ENCODE measurements at places on chromosomes 11 and 22.
A peak's percentile ranks its signal among the peaks of the same experiment; 100 is the strongest.

GRCh38 chr22:30452861-30453260 is 19.0 kb downstream of the SEC14L3 start:
- DNase-seq = no peak

DNA sequence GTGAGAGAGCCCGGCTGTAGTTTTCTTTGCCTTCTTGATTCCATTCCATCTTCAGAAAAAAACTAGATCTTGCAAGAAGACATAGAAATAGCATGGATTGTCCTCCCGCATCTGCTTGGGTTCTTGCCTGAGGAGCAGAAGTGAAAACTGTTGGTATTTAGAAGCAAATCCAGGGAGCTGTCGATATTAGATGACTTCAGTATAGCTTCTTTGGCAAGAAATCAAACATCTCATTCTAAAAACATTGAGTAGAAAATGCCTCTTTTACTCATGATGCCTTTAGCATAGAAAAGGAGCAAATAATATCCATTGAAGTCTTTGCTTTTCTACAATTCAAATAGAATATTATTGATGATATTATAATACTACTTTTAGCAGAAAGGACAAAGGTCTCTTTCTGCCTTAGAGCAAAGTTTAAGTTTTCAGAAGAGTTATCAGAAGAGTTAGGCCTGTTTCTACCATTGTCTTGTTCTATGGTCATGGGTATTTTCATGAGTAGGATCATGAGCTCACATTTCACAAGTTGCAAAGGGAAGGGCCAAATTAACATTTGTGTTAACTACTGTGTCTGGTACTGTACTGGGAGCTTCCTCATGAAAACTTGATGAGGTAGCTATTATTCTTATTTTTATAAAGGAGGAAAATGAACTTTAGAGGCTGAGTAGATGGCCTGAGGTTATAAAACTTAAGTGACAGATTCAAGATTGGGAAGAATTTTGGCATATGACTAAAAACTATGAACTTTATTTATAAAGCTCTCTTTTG is 49.7 kb downstream of the EXT2 start:
- no peak for DNase-seq

- DNase-seq = no peak
Observed at GRCh38 chr11:34619062-34619516, 1.8 kb upstream of the EHF start.

DNA sequence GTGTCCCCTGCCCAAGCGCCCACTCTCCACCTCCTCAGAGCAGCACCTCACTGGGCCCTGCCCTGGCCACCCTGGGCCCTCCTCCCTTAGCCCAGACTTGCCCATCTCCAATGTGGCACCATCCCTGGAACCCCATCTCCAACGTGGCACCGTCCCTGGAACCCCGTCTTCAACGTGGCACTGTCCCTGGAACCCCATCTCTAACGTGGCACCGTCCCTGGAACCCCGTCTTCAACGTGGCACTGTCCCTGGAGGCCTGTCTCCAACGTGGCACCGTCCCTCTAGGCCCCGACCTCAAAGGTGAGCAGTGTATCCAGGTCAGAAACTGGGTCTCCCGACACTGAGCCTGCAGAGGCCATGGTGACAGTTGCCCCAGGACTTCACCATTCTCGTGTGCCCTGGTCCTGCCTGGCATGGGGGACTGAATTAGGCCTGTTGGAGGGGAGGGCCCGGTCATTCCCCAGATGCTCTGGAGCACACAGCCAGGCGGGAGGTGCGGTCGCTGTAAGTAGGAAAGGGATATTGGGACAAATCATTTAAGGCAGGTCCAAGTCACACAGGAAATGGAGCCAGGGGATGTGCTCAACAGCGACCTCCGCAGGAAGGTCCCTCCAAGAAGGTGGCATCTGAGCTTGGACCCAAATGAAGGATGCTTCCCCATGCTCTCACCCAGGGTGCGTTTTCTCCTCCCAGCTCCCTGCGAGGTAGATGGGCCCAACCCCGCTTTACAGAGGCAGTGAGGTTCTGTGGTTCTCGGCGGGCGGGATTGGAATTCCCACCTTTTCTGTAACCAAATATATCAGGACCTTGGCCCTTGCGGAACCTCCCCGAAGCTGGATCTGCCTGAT is 2.4 kb upstream of the CTSD start:
- DNase-seq = no peak

- no peak for DNase-seq
Observed at GRCh38 chr22:37214731-37215030, 2.4 kb upstream of the SSTR3 start.

- DNase-seq = no peak
Observed at GRCh38 chr11:132111316-132111715, 740.9 kb downstream of the NTM start.

GRCh38 chr11:65546217-65546958 is 11.8 kb downstream of the LTBP3 start:
- DNase-seq = no peak

- DNase-seq = no peak
Observed at GRCh38 chr22:20519558-20519957, 12.1 kb downstream of the MED15 start.

DNA sequence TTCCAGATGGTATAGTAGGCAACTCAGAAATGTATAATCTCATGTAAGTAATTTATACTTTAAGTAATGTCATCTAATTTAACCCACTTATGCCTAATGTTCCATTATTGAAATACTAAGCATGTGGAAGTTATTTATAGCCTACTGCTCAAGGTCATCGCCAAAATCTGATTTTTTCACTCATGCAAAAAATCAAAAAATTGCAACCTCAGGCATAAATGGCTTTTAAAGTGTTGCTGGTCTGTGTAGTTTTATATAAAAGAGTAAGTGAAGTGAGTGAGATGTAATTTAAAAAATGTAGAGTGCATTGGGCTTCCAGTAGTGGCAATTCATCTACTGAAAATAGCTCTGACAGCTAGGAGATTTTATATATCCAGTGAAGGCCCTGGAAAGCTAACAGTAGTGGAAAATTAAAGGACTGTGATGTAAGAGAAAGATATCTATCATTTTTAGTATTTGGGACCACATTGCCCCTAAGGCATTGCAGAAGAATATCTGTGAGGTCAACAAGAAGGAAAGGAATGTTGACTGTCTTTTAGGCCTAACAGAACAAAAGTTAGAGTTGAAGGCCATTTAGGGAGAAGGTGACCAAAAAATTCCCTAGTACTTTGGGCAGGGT is 624.5 kb upstream of the CHORDC1 start:
- DNase-seq = no peak

DNA sequence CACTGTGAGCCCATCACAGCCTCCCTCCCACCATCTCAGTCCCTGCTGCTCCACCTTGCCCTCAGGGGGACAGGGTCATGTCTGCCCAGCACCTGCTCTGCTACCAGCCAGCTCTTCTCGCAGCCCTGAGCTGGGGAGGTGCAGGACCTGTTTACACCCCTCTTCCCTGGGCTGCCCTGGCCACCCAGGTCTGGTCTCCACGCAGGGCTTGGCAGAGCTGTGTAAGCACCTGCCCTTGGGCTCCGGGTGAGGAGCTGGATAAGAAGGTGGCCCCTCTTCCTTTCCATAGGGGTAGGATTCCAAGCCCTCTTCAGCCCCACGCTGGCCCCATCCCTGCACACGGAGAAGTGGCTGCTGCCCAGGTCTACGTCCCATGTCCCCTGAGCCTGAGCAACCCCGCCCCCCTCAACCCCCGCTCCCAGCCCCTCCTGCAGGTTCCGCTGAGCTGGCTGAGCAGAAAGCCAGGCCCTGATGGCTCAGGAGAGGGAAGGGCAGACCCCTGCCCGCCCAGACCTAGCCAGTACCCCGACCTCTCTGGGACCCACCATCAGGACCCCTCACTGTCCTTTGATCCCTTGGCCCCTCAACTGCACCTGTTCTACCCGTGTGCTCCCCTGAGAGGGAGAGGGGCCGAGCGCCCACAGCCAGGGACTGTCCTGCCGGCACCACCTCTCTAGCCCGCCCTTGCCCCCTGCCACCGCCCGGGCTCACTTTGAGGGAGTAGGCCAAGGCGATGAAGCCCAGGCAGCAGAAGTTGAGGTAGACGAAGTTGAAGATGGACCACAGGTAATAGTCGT is 3.2 kb downstream of the IFITM10 start:
- DNase-seq = no peak

DNA sequence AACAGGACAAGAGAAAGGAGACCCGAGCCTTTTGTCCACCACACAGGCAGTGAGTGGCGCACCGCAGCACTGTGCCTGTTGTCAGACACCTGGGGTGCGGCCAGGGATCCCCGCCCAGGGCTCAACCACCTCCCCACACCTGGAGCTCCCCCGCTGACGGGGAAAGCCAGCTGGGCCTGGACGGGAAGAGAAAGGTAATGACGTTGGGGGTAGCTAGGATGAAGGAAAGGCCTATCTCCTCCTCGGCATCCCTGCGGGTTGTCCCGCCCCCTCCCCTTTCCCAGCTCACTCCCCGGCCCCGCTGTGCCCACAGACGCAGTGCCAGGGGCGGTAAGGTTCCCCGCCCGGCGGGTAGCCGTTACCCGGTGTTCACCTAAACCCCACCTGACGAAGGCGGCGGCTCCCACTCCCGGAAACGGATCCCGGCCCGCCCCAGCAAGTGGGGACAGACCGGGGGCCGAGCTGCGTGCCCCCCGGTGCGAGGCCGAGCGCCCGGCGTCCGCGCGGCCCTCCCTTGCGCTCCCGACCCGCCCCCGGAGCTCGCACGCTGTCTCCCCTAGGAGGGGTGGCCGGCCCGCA is 495 bp downstream of the HYOU1 start:
- DNase-seq = no peak

DNA sequence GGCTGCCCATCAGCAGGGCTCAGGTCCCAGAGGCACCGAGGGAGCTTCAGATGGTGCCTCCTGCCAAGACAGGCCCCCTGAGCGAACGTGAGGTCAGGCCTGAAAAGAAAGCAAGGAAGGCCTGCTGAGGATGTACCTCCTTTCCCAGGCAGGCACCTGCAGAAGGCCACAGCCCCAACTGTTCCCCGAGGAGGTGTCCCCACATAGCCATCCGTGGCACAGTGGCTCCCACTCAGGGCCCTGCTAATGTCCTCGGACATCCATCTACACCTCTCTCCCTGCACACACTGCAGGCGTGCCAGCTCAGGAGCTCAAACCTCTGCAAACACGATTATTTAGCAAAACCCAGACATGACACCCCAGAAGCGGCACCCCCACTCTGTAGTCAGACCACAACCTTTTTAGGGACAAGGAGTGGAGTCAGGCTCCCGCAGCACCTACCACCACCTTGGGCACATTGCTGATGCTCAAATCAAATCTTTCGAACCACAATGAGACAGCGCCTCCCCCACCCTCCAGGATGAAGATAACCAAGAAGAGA is 36.9 kb downstream of the SHANK2 start:
- no peak for DNase-seq

DNA sequence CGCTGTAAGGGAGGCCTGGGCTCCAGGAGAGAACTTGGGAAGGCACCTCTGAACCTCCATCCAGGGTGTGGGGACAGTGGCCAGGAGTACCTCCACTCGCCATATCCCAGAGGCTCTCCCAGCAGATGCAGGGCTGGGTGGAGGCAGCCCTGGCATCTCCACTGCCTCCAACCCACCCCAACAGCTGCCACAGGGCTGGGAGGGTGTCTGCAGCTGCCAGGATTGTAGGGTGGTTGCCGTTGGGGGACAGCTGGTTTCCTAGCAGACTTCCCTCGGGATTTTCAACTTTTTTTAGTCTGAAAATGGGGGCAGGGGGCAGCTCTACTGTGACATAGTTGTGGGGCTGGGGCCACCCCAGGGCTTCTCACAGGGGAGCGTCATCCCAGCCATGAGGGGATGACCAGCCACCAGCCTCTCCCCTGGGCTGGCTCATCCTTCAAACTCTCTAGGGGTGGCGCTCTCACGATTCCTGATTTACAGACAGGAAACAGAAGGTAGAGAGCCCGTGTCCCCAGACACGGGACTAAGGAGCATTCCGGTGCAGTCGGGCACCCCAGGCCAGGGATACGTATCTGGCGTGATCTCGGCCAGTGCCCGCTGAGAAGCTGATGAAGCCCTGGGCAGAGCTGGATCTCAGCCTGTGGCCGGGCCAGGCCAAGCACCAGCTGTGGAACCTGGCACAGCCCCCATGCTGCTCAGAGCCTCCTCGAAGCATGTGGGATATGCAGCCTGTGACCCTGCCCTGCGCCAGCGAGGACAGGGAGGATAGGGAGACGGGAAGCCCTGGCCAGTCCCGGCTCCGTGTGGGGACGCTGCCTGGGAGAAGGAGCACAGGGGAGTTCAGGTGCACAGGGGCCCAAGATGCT is 9.9 kb downstream of the PRR5 start:
- DNase-seq = no peak

DNA sequence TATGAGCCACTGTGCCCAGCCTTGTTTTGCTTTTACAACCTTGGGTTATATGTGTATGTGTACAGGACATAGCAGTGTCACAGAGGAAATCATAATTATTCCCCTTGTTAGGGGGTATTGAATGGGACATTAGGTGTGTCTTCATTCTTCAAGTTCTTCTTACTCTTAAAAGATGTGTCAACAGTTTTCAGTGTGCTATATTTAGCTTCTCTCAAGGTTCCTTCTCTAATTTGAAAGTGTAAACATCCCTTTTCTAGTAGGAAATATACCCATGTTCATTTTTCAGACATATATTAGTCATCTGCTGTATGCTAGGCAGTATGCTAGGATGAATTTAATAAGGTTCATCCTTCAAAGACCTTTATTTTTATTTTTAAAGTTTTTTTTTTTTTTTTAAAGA is 17.1 kb downstream of the PCF11 start:
- no peak for DNase-seq

GRCh38 chr11:8384199-8384821 is 120.6 kb upstream of the LMO1 start:
- DNase-seq = no peak

DNA sequence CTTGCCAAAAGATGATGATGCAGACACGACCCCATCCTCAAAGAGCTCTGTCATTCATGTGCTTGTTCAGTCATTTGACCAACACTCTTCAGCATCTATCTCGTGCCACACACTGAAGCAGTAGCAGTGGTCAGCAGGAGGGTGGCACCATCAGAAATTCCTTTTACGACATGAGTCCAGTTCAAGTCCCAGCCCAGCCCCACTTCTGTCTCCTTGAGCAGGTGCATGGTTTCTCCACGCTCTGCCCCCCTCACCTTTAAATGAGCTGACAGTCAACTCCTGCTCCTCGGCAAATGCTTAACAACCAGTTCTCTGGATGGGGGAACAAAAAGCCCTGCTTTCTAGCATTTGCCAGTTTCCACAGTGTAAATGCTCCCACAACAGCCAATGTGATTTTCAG is 60.9 kb downstream of the SYN3 start:
- no peak for DNase-seq

DNA sequence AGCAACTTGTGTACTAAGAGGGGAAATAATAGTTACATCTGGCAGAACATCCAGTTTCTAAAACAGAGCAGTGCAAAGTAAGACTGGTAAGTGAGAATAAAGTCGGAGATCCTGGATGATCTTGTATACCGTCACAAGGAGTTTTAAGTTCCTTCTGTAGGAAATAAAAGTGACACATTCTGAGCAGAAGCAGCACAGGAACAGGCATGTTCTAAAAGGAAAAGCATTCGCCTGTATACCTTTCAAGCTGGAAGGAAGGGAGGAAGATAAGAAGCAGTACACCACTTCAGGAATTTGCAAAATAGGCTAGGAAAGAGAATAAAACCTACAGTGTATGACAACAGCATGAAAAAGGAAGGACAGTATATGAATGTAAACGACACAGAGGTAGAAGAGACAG is 106.2 kb upstream of the TP53AIP1 start:
- DNase-seq = no peak

GRCh38 chr11:33187998-33188722 is 26.9 kb upstream of the CSTF3 start:
- no peak for DNase-seq

- peak; percentile 33 for DNase-seq
Observed at GRCh38 chr22:26398741-26399153, 30.3 kb upstream of the ASPHD2 start.

- no peak for DNase-seq
Observed at GRCh38 chr11:106828976-106829375, 189.3 kb downstream of the GUCY1A2 start.

All from glomerular endothelial cell (primary cell).